ENCODE measurements at places on chromosomes 1 and 21. TPM values are rescaled to one million over a fixed set of nuclear protein-coding genes. Genes with fewer than 3 reads are reported as not detected.
A peak's percentile ranks its signal among the peaks of the same experiment; 100 is the strongest.

- no peak for DNase-seq
- peaks cover 11% of the 10 kb centered on the region for H3K27me3 ChIP-seq
- H3K4me1 ChIP-seq = peaks cover 3% of the 10 kb centered on the region
- no peak overlapping the region for H3K4me3 ChIP-seq
- H3K36me3 ChIP-seq = no peaks in the 10 kb centered on the region
These were observed 69.6 kb upstream of the CNTN2 start for GRCh38 chr1:204973449-204973848.

DNA sequence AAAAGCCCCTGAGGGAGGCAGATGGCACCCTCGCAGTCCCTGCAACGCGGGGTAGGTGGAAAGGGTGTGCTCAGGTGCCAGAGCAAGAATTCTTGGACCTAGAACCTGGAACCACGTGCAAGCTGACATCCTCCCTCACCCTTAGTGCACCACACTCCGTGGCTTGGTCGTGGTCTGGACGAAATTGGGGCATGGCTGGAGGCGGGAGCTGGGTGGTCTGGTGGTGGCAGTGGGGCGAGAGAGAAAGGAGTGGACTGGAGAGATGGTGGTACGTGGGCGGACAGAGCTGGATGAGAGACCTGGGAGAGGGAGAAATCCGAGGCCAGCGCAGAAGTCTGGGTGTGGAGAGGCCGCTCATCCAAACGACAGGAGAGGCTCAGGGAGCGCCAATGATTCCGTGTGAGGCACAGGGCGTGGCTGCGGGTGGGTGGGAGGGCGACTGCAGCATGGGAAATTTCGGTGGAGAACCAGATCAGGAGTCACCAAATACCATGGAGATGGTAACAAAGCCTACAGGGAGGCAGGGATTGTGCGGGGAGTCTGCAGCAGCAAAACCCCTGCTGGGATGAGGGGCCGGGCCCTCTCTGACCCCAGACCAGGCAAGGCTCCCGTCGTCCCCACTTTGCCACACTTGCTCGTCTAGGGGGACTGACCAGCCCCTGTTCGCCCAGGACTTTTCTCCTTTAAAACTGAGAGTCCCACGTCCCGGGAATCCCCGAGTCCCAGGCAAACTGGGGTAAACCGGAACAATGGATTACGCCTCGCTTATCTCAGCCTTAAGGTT, 31.9 kb downstream of the CDCP2 start:
- no peak overlapping the region for H3K27ac ChIP-seq
- DNase-seq = no peak
- no peaks in the 10 kb centered on the region for H3K27me3 ChIP-seq
- no peaks in the 10 kb centered on the region for H3K36me3 ChIP-seq
- H3K4me3 ChIP-seq = no peak overlapping the region
- peaks cover 28% of the 10 kb centered on the region for H3K4me1 ChIP-seq

DNA sequence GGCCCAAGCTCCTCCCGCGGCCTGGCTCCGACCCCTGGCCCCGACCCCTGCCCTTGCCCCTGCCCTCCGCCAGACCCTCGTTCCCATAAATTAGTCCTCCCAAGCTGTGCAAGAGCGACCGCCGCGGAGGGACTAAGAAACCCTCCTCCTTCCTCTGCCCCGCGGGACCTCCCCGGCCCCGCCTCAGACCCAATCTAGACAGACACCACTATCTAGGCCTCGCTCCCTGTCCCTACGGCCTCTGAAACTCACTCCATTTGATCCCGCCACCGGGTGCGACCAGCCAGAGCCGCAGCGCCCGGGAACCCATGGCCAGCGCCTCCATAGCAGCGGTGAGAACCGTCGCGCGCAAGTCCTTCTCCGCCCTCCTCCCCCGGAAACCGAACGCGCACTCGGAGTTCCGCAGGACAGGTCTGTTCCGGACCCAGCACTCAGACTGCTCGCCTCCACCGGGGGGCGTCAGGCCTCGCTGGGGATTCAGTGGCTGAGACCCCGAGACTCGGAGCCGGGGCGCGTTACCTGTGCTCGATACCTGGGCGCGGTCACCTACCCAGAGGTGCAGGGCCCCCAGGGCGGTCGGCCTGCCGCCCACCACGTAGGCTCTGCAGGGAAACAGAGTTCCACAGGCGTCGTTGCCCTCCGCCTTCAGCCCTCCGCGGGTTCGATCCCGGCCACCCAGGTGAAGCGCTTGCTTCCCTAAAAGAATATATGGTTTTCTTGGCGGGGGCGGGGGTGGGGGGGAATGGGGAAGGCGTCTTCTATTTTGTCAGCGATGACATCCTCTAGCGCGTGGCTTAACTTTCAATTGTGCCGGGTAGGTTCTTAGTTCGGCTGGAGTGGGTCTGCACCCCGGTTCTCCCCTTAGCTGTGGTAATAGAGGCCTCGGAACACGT, at the start of gene MRPL39:
Gene MRPL39 (minus strand): TSS at position 331 of the 893 bp plus-strand sequence. CDS start 6 bp downstream, at position 325.
- peak; percentile 80 for DNase-seq
- H3K27me3 ChIP-seq = no peaks in the 10 kb centered on the region
- peak within 1 kb of the TSS; percentile 91 for H3K4me3 ChIP-seq

DNA sequence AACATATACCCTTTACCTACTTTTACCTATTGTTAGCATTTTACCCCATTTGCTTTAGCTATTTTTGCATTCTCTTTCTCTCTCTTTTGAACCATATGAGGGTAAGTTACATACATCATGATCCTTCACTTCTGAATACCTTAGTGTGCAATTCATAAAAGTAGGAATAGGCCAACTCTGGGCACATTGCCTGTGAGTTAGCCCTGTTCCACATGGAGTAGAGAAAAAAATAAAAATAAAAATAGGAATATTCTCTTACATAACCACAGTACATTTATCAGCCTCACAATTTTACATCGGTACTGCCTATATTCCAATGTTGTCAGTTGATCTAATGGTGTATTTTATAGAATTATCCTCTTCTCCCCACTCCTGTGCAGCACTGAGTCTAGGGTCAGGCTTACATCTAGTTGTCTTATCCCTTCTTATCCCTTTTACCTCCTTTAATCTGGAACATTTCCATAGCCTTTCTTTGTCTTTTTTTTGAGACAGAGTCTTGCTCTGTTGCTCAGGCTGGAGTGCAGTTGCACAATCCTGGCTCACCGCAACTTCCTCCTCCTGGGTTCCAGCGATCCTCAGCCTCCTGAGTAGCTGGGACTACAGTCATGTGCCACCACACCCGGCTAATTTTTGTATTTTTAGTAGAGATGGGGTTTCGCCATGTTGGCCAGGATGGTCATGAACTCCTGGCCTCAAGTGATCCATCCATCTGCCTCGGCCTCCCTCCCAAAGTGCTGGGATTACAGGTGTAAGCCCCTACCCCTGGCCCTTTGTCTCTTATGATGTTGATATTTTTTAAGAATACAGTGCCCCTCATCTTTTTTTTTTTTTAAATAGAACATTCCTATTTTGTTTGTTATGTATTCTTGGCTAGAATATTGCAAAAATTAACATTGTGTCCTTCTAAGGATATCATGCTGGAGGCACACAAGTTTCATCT, 11.1 kb upstream of the SLC30A1 start:
- DNase-seq = no peak
- H3K36me3 ChIP-seq = no peaks in the 10 kb centered on the region
- no peaks in the 10 kb centered on the region for H3K27me3 ChIP-seq
- peaks cover 10% of the 10 kb centered on the region for H3K4me1 ChIP-seq

DNA sequence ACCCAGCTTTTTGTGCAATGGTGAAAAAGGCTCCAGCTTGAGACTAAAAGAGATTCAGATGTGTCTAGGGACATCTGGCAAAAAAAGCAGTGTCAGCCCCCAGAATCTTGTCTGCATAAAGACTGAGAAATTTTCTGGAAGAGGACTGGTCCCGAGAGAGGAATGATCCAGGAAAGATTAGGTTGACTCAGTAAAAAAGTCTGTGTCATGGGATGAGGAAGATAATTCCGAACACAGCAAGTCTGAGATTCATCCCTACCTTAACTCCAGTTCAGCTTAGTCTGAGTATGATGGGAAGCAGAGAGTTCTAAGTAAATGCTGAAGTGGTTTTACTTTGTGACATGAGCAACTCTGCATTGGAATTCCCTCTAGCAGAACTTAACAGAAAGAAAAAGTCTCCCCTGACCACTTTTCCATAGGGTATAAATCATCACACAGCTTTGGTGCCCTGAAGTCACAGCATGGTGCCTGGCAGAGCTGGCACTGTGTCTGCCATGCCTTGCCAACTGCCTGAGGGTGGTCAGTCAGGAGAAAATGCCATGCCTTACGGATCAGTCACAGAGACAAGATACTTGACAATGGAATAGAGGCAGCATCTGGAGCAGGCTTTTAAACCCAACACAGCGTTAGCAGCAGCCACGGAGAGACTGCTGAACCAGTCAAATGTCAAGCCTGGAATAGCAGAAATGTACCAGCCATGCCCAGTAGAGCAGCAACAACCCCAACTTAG, 153.4 kb downstream of the ZC3H11B start:
- H3K4me3 ChIP-seq = no peak overlapping the region
- H3K27ac ChIP-seq = no peak overlapping the region
- no peaks in the 10 kb centered on the region for H3K27me3 ChIP-seq
- H3K36me3 ChIP-seq = no peaks in the 10 kb centered on the region
- no peaks in the 10 kb centered on the region for H3K4me1 ChIP-seq

DNA sequence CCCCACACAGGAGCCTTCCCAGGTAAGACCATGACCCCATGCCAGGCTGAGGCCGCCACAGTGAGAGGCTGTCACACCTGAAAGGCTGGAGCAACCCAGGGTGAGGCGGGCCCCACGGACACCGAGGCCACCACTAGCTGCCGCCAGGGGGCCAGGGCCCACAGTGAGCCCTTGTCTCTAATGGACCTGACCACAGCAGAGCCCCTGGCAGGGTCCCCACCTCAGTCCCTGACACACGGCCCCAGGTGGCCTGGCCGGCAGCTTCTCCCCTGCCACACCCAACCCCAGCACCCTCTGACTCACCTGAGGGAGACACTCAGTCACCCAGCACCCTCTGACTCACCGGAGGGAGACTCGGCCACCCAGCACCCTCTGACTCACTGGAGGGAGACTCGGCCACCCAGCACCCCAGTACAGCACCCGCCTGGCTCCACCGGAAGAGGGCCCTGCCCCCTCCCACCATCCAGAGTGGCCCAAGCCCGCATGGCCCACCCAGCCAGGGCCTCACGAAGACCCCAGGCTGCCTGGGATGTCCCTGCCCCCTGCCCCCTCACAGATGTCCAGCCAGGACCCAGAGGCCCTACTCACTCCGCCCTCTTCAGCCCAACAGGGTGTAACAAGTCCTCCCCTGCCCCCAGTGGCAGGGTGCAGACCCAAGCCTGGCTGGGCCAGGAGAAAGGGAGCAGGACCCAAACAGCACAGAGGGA, 4.4 kb downstream of the DVL1 start:
- H3K27ac ChIP-seq = peak overlapping the region; percentile 100
- peak overlapping the region; percentile 55 for H3K4me3 ChIP-seq
- H3K36me3 ChIP-seq = peaks cover 2% of the 10 kb centered on the region
- peak; percentile 95 for DNase-seq
- peaks cover 41% of the 10 kb centered on the region for H3K4me1 ChIP-seq

GRCh38 chr1:243790404-243790803, 59.6 kb downstream of the AKT3 start:
- no peaks in the 10 kb centered on the region for H3K4me1 ChIP-seq
- no peaks in the 10 kb centered on the region for H3K36me3 ChIP-seq
- DNase-seq = no peak
- H3K27me3 ChIP-seq = peaks cover 30% of the 10 kb centered on the region
- H3K27ac ChIP-seq = no peak overlapping the region

The SPATA6 gene
- 8.6 TPM for total RNA-seq

The TSPAN1 gene
- total RNA-seq = 9.9 TPM

DNA sequence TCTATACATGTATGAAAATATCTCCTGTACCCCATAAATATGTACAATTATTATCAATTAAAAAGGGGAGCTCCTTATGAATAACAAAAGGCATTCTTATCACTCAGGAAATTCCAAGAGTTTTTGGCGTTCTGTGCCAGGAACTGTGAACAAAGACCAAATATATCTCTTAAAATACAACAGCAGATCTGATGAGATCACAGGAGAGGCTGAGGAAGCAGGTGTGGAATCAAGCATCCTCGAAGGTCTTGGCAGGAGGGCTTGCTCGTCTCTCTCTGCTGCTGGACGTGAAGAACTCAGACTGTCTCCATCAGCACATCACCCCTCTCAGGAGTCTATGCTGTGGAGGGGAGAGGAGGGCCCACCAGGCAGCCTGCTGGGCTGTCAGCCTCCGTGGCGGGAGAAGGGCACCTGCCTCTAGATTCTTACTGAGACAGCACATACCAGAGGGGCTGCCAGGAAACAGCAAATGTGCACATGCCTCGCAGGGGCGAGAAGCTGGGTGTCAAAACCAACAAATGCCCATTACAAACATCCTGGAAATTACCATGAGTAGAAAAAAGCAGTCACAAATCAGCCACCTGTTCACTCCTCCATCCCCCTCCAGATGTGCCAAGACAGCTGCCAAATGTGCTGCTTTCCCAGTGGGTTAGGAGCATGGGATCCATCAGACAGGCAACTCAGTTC, 30.8 kb upstream of the FAM89A start:
- no peaks in the 10 kb centered on the region for H3K27me3 ChIP-seq
- H3K4me1 ChIP-seq = no peaks in the 10 kb centered on the region
- DNase-seq = no peak

The CYP4X1 gene
- not detected for total RNA-seq

The B3GALT2 gene
- total RNA-seq = 0.15 TPM

The SLC5A9 gene
- total RNA-seq = not detected

GRCh38 chr1:6842301-6842700, 57.0 kb downstream of the CAMTA1 start:
- no peaks in the 10 kb centered on the region for H3K4me1 ChIP-seq
- no peak for DNase-seq
- no peaks in the 10 kb centered on the region for H3K36me3 ChIP-seq
- no peak overlapping the region for H3K4me3 ChIP-seq
- H3K27ac ChIP-seq = no peak overlapping the region
- no peaks in the 10 kb centered on the region for H3K27me3 ChIP-seq

DNA sequence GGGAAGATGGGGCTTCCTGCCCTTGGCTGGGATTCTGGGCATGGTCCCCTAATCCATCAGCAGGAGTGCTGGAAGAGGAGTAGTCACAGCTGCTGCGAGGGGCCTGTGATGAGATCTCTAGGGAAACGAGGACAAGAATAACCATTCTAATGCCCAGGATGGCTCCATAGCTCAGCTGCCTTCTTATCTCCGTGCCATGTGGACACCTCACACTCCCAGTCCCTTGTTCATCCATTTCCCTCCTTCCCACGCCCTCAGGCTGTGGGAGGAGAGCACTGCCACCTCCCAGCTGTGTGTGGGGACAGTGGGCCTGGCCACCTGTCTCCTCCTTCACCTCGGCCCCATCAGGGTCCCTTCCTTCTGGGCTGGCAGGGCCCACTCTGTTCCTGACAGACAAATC, 16.1 kb upstream of the ETV3 start:
- no peaks in the 10 kb centered on the region for H3K36me3 ChIP-seq
- H3K4me1 ChIP-seq = peaks cover 29% of the 10 kb centered on the region
- no peak for DNase-seq
- no peak overlapping the region for H3K4me3 ChIP-seq

GRCh38 chr1:16621300-16621658, 7.9 kb upstream of the NBPF1 start:
- no peak for DNase-seq
- H3K27ac ChIP-seq = no peak overlapping the region
- no peaks in the 10 kb centered on the region for H3K27me3 ChIP-seq
- H3K4me3 ChIP-seq = no peak overlapping the region
- H3K36me3 ChIP-seq = peaks cover 11% of the 10 kb centered on the region

The ACTL8 gene
- total RNA-seq = 0.69 TPM

The G0S2 gene
- not detected for total RNA-seq

The BECN2 gene
- total RNA-seq = not detected

GRCh38 chr1:223344491-223344890, 19.5 kb downstream of the SUSD4 start:
- H3K4me1 ChIP-seq = no peaks in the 10 kb centered on the region
- no peaks in the 10 kb centered on the region for H3K27me3 ChIP-seq
- no peak for DNase-seq
- no peak overlapping the region for H3K4me3 ChIP-seq
- no peak overlapping the region for H3K27ac ChIP-seq

The TBX15 gene
- total RNA-seq = not detected

The MAP10 gene
- total RNA-seq = not detected

The LDLRAD1 gene
- 0.30 TPM for total RNA-seq

Measured in HCT116 (cell line).